ENCODE measurements at places on chromosomes 1 and 21. TPM values are rescaled to one million over a fixed set of nuclear protein-coding genes. Genes with fewer than 3 reads are reported as not detected.

DNA sequence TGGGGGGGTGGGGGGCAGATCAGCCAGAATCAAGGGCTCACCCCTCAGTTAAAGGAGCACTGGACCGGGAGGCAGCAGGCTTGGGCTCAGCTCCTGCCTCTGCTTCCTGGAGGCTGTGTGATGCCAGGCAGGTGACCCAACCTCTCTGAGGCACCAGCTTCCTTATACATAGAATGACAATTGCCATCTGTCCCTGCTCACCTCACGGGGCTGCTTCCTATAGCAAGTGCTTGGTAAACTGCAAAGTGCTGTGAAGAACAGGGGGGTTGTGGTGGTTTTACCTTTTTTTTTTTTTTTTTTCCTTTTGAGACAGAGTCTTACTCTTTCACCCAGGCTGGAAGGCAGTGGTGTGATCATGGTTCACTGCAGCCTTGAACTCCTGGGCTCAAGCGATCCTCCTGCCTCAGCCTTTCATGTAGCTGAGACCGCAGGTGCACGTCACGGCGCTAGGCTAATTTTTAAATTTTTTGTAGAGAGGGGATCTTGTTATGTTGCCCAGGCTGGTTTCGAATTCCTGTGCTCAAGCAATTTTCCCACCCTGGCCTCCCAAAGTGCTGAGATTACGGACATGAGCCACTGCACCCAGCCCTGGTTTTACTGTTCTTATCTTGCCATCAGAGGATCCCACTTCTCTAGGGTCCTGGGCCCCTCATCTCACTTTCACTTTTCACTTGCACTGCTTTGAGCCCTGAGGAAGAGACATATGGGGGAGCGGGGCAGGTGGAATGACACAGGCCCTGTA lies 11.6 kb downstream of the KCNQ4 start:
- H3K36me3 ChIP-seq, result no peaks in the 10 kb centered on the region
- peak overlapping the region; percentile 59 for H3K27ac ChIP-seq
- H3K27me3 ChIP-seq, result no peaks in the 10 kb centered on the region
- peak overlapping the region; percentile 27 for H3K4me3 ChIP-seq
- DNase-seq, result no peak

DNA sequence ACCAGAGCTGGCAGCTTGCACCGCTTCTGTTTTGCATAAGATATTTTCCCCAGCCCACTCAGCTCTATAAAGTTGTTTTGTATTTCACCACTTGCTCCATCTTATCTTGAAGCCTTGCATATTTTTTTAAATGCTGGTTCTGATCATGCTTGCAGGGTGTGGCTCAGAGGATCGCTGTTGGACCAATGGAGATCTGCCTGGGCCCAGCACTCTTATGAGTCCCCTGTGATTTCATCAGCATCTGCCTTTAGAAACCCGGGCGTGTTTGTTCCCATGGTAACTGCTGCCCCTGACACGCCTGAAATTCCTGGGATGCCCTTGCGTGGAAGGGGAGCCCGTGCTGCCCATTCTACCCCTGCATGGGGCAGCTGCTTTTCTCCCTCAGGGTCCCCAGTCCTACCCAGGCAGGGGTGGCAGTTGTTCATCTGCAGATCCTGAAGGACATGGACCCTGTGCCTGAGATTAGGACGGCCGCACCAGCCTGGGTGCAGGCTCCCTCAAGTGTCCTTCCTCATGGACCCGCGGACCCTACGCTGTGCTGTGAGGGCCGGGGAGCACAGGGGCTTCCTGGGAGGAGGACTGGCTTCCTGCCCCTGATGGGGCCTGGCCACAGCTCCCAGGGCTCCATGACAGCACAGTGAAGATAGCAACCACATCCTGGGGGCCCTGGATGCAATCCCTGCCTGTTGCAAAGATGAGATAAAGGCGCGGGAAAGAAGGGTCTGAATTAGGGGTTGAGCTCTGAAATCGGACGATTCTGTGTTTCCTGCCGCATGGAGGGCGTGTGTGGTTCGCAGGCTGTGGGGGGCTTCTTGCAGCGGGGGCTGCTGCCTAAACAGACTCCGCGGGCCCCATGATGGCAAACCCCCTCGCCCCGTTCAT lies 226.5 kb downstream of the SDCCAG8 start:
- H3K4me3 ChIP-seq, result peak overlapping the region; percentile 57
- no peaks in the 10 kb centered on the region for H3K36me3 ChIP-seq
- no peak for DNase-seq
- H3K27ac ChIP-seq, result no peak overlapping the region

DNA sequence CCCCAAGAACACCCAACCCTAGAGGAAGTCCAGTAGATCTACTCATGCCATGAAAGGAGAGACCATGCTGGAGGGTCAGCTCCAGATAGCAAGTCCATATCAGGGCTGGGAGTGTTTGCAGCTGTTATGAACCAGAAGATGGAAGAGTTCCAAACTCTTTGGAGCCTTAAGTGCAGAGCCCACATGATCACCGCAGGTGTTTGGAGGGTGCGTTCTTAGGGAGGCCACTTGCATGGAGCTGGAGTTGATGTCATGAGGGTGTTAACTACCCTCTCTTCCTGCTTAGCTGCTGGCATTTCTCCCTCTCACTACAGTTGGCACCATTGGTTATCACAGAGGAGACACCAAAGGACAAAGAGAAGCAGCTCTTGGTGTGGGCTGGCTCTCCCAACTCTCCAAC lies 616.9 kb downstream of the AJAP1 start:
- no peaks in the 10 kb centered on the region for H3K27me3 ChIP-seq
- no peak for DNase-seq
- H3K4me1 ChIP-seq, result no peaks in the 10 kb centered on the region
- H3K36me3 ChIP-seq, result no peaks in the 10 kb centered on the region

DNA sequence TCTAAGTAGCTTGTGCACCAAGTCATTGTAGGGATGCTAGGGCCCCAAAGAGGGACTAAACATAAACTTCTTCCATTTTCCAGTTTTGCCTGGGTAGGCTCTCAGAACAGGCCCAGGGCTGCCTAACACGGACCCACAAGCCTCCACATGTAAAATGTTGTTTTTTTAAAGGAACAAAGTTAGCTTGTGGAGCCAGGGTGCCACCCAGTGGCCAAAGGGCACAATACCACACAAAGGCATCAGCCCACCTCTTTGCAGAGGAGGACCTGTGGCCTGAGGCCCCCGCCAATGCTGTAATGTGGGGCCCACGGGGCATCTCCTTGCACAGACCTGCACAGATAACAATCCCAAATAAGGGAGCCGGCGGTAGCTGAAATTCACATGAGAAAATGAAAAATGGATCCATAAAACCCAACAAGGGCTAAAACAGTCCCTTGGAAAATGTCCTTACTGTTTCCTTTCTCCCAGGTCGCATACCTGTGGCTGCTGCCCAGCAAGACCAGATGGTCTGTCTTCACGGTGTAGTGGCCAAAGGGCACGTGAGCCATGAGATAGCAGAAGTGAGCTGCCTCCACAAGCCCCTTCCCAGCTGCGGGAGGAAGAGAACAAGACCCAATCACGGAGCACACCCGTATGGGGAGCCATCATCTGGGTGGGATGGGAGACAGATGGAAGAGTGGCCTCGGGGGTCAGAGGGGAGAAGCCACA lies 23.8 kb downstream of the SEC16B start:
- H3K4me3 ChIP-seq, result no peak overlapping the region
- no peak overlapping the region for H3K27ac ChIP-seq
- DNase-seq, result peak; percentile 8
- H3K4me1 ChIP-seq, result no peaks in the 10 kb centered on the region
- no peaks in the 10 kb centered on the region for H3K27me3 ChIP-seq

DNA sequence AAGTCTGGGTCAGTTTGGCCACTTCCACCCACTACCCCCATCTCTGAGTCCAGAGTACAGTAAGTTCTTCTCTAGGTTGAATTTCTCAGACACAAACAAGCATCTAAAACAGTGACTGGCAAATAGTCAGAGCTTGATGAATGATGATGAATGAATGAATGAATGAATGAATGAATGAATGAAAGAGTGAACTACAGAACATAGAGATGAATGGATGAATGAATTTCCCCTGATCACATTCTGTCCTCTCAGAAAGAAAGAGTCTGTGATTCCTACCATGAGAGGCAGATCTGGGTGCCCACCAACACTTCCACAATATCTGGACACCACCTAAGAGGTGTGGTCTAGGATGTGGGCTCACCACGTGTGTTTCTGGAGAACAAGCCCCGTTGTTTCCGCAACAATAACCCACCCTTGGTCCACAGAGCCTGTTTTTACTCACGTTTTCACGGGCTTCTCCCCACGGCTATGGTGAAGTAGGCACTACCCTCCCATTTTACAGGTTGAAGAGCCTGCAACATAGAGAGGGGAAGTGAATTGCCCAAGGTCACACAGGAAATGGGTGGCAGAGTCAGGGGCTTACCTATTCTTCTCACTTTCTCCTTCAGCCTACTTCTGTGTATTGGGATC lies 40.2 kb upstream of the IFFO2 start:
- no peaks in the 10 kb centered on the region for H3K4me1 ChIP-seq
- H3K36me3 ChIP-seq, result no peaks in the 10 kb centered on the region
- no peak for DNase-seq
- no peaks in the 10 kb centered on the region for H3K27me3 ChIP-seq

DNA sequence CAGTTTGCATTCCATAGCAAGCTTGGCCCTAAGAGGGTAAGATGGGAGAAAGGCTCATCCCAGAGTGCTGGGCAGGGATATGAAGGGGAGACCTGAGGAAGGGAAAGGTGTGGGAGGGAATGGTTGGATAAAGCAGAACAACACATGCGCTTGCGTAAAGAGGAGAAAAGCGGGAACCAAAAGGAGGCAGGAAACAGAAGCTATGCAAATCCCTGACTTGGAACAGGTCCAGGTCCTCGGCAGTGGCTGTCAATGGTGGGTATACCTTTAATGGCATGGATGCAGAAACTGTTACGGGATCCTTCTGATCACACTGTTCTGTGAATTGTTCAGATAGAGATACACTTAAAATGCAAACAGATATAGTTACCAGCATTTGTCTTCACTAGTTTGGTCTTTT lies 455.6 kb downstream of the SIPA1L2 start:
- no peak overlapping the region for H3K4me3 ChIP-seq
- no peak overlapping the region for H3K27ac ChIP-seq
- H3K4me1 ChIP-seq, result no peaks in the 10 kb centered on the region
- DNase-seq, result no peak

- peaks cover 7% of the 10 kb centered on the region for H3K36me3 ChIP-seq
- no peaks in the 10 kb centered on the region for H3K4me1 ChIP-seq
- H3K27ac ChIP-seq, result no peak overlapping the region
These were observed 84.6 kb downstream of the LRRN2 start for GRCh38 chr1:204600968-204601367.

DNA sequence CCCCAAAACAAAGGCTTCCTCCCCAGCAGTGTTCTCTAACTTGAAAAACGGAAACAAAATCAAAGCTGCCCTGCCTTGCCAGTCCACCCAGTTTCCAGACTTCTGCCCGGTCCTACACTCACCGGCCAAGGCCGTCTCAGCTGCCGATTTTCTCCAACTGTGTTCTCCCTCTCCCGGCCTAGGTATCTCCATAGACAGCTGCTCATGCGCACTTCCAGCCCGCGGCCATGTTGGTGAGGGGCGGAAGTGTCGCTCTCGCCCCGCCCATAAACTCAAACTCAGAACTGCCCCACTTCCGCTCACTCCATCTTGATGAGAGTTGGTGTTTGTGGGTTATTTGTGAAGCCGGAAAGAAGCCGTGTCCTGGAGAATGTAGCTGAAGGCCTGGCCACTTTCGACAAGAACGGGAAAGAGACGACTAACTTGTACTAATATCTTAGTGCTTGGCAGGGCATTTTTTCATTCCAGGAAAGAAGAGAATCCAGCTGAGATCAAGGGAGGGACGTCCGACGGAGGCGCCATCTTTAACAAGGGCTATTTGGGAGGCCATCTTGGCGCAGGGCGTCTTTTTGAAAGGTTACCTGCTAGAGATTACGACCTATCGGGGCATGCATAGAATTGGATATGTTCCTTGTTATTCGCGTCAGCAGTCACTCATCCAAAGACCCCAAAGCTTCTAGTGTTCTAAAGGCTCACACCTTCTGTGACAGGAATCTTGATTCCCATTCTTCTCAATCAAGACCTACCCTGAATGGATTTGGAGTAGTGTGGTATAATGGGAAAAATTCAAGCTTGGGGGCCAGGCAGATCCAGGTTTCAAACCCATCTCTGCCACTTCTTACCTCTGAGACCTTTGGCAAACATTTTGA lies at the start of gene USF1:
TSS of gene USF1 (minus strand) at position 242 of the 869 bp plus-strand sequence. CDS start 2,702 bp downstream, outside the sequence.
- peaks cover 19% of the 10 kb centered on the region for H3K36me3 ChIP-seq
- H3K4me1 ChIP-seq, result peaks cover 23% of the 10 kb centered on the region
- peak; percentile 93 for DNase-seq
- H3K27me3 ChIP-seq, result no peaks in the 10 kb centered on the region
- peak within 1 kb of the TSS; percentile 92 for H3K27ac ChIP-seq

DNA sequence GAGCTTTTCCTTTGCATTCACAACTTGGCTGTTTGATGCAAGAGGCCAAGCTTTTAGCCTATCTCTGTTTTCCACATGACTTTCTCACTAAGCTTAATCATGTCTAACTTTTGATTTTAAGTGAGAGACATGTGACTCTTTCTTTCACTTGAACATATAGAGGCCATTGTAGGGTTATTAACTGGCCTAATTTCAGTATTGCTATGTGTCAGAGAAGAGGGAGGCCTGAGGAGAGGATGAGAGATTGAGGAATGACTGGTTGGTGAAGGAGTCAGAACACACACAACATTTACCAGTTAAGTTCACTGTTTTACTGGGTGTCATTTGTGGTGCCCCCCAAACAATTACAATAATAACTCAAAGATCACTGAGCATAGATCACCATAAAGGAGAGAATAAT lies 193.5 kb downstream of the CYYR1 start:
- no peaks in the 10 kb centered on the region for H3K4me1 ChIP-seq
- H3K27me3 ChIP-seq, result no peaks in the 10 kb centered on the region
- DNase-seq, result no peak

GRCh38 chr1:119679223-119679622 lies 31.2 kb upstream of the ZNF697 start:
- H3K27ac ChIP-seq, result no peak overlapping the region
- DNase-seq, result no peak
- H3K27me3 ChIP-seq, result no peaks in the 10 kb centered on the region
- H3K36me3 ChIP-seq, result no peaks in the 10 kb centered on the region

DNA sequence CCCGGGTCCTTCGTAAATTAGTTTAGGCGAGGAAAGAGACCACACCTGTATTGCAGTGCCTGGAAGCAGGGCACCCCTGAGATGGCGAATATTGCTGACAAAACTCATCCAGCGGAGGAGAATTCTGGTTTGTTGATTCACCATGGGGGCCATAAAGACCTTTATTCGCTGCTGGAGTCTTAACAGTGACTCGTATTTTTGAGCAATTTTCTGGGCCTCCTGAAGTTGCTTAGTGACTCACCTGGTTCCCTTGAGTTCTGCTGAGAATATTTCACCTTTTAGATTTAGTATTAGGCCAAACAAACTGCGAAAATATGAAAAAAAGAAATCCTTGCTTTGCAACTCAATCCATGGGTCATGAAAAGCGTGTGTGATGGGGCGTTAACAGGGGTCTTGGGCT lies 20.6 kb upstream of the H6PD start:
- no peak overlapping the region for H3K4me3 ChIP-seq
- no peaks in the 10 kb centered on the region for H3K36me3 ChIP-seq
- DNase-seq, result no peak
- H3K27ac ChIP-seq, result no peak overlapping the region
- H3K27me3 ChIP-seq, result no peaks in the 10 kb centered on the region

TDRD5 gene
- not detected for total RNA-seq

C1orf141 gene
- not detected for total RNA-seq

ANGPTL3 gene
- total RNA-seq, result not detected

COP1 gene
- total RNA-seq, result 43.6 TPM

CD52 gene
- total RNA-seq, result 761 TPM

TENT5C gene
- total RNA-seq, result 3.7 TPM

TSPAN2 gene
- total RNA-seq, result 12.0 TPM

TCP10L gene
- 0.89 TPM for total RNA-seq

KCNQ4 gene
- 0.24 TPM for total RNA-seq

OR2T35 gene
- not detected for total RNA-seq
